CD4-positive, alpha-beta T cell treated with Interleukin-15 for 1 hour (primary cell): ENCODE measurements at places on chromosomes 6 and 20.
A peak's percentile ranks its signal among the peaks of the same experiment; 100 is the strongest.

DNA sequence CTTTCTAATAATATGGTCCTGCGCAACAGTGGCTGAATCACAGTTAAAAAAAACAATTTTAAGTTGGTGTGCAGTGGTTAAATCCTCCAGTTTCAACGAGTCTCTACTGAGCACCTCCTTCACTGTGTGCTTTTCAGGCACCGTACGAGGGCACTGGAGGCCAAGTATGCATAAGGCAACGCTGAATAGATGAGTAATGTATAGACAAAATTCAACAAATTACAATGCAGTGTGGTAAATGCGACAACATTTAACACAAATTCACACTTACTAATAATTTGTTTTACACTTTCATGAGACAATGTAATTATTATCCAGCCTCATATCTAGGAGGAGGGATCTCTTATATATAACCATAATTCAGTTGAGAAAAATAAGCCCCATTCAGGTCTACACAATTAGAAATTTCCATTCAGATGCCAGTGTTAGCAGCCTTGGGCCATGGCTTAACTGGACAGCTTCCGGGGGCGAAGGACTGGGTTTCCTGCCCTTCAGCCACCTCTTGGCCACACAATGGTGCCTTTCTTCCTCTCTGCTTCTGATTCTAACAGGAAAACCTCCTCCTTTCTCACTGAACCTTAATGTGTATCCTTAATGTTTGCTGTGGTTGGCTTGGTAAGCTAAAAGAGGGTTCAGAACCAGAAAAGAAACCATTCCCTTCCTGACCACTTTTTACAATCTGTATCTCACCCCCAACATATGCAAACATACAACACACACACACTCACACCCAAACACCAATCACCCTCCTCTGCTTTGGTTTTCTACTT is 51.9 kb downstream of the B4GALT5 start:
- DNase-seq: no peak

DNA sequence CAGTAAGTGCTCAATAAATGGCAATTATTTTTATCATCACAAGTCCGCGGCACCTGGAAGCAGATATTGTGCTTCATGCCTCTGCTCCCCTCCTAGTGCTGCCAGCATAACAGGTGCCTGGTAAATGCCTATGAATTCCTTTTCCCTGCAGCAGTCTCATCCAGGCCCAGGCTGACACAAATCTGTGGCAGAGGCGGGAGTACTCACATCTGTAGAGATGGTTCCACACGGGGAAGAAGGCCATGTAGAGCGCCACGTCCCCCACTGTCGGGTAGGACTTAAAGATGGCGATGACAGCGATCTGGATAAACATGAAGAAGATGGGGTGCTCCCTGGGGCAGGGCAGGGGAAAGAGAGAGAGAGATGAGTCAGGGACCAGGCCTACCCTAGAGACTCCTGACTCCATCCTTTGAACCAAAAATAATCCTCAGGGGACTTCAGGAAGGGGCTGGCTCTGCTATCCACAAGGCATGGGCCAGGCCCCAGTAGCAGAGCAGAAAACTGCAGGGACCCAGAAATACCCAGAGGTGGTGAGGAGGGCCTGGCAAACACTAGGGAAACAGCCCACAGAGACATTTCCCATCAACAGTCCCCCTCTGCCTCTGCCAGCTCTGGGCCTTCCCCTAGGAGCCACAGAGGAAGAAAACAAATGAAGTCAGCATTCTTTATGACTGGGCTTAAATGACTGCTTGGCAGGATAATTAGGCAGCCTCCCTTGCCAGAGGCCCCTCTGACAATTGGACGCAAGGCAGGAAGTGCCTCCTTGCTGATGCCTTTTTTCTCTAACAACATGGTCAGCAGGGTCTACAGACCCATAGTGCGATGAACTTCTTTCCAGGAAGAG is 23.0 kb downstream of the MAP1LC3A start:
- DNase-seq: no peak

GRCh38 chr20:8385247-8385646 is 253.2 kb downstream of the PLCB1 start:
- no peak for DNase-seq

GRCh38 chr20:1491281-1491840 is at the start of gene SIRPB2:
Gene SIRPB2 (minus strand): TSS chr20:1491420. CDS start chr20:1491359, 61 bp downstream.
- peak; percentile 56 for DNase-seq

DNA sequence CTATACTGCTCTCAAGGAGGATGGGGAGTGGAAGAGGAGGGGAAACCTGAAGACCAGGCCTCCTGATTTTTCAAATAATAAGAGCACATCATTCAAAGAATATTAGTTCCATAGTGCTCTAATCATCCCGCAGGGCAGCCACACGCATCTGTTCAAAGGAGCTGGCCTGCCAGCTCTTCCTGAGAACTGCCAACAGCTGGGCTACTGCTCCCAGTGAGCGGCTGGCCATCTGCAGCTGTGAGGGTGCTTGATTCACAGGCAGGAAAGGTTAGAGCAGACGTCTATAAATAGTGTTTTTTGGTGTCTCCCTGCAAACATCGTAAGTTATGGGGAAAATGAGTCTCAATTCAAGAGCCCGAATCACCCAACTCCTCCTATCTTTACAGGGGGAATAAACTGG is 17.3 kb downstream of the NSFL1C start:
- DNase-seq: no peak

DNA sequence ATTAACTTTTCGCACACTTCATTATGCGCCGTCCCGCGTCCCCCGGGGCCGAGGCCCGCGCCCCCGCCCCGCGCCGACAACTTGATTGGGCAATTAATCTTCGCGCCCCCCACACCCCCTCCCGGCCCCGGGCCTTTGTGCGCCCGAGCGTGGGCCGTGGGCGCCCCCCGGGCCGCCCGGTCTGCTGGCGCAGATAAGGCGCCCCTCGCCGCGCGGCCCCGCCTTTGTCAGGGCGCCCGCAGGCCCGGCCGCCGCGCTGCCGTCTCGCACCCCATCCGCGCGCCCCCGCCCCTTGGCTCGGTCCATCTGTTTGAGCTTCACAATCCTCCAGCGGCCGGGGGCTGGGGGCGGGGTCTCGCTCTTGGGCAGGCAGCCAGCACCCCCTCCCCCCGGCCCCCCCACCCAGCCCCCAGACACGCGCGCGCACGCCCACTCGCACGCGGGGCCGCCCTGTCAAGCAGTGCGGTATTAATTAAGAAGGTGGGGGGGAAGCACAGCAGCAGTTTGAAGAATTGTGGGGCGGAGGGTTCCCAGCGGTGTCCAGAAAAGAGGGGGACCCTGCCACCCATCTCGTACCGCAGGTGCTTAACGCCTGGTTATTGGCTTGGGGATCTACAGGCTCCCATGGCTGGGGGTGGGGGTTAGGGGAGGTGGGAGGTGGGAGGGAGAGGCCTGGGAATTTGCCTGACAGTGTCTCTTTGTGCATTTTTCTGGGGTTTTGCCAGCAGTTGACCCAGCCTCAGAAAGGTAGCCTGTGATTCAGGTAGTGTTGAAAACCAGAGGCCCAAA is 34.6 kb upstream of the SCRT2 start:
- DNase-seq: no peak

DNA sequence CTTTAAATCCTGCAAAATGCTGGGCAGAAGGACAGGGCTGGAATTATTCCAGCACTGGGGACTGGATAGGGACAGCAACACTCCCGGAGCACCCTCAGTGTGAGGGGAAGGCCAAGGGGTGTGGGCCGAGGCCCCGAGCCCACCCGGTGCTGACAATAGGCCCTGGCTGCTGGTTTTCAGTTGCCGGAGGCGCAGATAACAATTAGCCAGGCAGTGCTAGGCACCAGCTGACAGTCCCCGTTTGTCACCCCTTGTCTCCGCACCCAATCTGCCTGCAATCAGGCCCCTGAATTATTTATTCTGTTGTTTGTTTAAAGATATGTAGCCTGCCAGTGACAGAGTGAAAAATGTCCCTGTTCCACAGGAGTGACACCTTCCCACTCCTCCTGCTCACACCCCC is 120.0 kb downstream of the GRM4 start:
- no peak for DNase-seq

DNA sequence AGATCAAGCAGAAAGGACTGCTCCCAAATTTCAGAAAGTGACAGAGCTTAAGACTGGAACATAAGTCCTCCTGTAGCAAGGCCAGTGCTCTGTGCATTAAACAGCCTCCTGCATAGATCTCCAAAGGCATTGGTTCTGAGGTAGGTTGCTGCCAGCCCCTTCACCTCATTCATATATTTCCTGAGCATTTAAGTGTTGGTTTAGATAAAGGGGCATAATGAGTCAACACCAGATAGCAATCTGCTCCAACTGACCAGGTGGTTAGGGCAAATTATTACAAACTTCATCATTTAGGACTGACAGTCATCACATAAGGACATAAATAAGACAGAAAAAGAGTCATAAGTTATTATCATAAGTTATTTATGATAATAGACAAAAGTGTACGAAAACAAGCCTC is 10.7 kb downstream of the PTPRK start:
- DNase-seq: no peak
